Esophagus squamous epithelium (tissue), 5 donors: ENCODE measurements at places on chromosomes 6 and 20. TPM values are rescaled to one million over a fixed set of nuclear protein-coding genes. Genes with fewer than 3 reads are reported as not detected.

Gene SLC44A4
- 0.38 TPM for total RNA-seq

Gene ZBTB24
- total RNA-seq, result 3.9 TPM

Gene FRK
- 10.7 TPM for total RNA-seq

Gene SALL4
- not detected for total RNA-seq

Gene LSM2
- total RNA-seq, result 28.6 TPM

- DNase-seq, result no peak
Measured at GRCh38 chr6:116313101-116313776, 33.5 kb upstream of the TSPYL1 start.

- no peak for DNase-seq
Measured at GRCh38 chr6:169800668-169801395, 49.4 kb downstream of the ERMARD start.

DNA sequence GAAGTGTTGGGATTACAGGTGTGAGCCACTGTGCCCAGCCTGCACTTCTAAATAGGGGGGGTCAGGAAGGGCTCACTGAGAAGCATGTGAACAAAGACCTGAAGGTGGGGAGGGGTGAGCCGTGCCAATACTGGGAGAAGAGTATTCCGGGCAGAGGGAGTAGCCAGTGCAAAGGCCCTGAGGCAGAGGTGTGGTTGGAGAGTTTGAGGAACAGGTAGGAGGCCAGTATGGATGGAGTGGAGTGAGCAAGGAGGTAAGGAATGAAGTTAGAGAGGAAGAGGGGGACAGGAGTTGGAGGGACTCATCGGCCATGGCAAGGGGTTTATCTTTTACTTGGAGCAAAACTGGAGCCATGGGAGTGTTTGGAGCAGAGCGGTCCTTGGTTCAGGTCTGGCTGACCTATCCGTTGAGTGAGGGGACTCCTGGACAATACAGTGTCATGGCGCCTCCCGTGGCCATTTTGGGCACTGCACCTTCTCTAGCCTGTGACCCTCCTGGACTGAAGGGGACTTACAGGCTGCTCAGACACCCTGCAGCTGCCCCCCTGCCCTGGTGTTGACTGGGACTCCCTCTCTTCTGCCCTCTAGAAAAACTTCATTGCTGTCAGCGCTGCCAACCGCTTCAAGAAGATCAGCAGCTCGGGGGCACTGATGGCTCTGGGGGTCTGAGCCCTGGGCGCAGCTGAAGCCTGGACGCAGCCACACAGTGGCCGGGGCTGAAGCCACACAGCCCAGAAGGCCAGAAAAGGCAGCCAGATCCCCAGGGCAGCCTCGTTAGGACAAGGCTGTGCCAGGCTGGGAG is 12.1 kb downstream of the FOXS1 start:
- no peak for DNase-seq

- DNase-seq, result no peak
Measured at GRCh38 chr6:141464896-141465295, 667.8 kb upstream of the GJE1 start.

- DNase-seq, result no peak
Measured at GRCh38 chr6:111803371-111803770, 69.9 kb downstream of the FYN start.

GRCh38 chr6:28090917-28091586 is 10.7 kb downstream of the ZNF165 start:
- DNase-seq, result no peak

DNA sequence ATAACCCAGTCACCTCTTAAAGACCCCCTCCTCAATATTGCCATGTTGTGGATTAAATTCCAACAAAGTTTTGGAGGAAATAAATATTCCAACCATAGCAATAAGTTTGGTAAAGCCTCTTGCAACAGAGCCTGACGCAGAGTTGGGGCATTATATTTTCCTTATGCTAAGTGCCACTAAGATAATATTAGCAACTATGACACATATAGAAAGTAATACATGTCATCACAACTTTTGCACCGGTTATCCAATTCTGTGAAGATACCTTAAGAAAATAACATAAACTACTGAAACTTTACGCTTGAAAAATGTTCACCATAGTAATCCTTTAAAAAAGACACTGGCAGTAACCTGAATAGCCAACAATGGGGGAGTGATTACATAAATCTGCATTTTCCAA is 52.2 kb upstream of the TRERF1 start:
- DNase-seq, result no peak

DNA sequence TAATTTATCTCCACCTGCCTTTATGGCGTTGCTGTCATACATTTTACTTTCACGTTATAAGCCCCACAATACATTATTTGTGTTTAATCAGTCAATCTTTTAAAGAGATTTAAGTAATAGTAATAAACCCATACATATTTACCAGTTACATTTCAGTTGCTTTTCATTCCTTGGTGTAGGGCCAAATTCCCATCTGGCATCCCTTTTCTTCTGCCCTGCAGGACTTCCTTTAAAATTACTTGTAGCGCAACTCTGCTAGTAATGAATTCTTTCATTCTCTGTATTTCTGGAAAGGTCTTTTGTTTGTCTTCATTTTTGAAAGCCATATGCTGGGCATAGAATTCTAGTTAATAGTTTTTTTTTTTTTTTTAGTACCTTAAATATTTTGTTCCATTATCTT is 24.9 kb downstream of the ZNF334 start:
- no peak for DNase-seq

DNA sequence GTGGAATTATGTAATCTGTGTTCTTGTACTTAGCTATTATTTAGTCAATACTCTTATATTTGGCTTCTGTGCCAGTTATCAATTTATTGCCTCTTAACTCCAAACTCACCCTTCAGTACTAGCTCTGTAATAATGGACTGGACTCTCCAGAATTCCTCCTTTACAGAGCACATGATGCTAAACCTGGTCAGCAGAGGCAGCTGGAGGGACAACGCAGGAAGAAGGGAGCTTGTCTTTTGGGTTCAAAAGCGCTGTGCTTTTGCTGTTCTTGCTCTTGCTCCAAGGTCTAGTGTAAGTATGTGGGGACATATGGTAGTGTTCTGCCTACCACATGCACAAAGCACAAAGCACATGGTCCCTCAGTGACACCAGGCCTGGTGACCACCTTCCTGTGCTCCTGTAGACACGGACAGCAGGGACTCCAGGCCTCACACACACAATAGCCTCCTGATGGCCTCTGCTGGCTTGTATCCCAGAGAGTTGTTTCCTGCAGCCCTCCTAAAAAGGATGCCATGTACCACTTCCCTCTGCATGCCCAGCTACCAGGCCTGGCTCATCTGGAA is 46.1 kb downstream of the CHD6 start:
- no peak for DNase-seq

DNA sequence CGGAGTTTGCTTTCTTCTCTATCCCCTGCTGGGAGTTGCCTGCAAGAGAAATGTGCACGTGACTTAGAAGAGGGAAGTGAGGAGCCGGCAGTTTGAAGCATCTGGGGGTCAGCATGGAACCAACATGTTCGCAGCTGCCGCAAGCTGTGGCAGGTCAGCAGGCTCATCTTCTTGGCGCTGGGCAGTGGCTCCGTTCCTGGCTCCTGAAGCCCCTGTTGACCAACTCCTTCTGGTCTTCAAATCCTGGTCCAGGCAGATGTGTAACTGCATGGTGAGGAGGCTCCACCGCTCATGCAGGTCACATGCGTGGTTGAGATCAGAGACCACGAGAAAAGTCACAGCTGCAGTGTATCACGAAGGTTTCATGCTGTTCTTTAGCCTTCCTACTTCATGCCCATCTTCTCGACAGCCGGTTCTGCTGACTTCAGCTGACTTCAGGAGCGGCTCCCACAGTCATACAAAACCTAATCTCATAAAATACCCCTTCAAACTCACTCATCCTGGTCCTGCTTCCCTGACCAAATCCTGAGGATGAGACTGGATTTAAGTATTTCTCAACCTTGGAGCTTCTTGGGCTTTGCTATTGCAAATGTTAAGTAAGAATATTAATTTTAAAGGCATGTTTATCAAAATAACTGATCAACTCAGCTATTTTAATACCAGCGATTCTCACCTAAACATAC is 44.9 kb upstream of the BCAS1 start:
- DNase-seq, result no peak

- DNase-seq, result no peak
Measured at GRCh38 chr6:150251566-150252186, 108.8 kb downstream of the PPP1R14C start.
